CD4-positive, alpha-beta T cell treated with Interferon gamma for 1 hour (primary cell): ENCODE measurements at places on chromosomes 5 and 9.

DNA sequence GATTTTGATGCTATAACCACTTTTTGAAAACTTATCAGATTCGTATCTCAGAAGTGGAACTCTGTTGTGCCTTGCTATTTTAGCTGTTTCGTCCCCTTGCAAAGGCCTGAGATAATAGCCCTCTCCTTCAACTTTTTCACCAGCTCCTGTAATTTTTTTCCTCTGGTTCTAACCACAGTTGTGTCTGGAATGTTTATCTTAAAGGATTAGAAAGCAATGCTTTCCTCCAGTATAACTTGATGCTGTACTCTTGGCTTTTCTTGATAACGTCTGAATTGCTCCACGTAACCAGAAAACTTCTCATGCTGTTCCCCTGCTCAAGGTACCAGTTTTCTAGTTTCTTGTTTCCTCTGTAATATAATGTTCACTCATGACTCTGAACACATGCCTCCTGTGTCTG is 209.4 kb downstream of the DTWD2 start:
- no peak for DNase-seq

DNA sequence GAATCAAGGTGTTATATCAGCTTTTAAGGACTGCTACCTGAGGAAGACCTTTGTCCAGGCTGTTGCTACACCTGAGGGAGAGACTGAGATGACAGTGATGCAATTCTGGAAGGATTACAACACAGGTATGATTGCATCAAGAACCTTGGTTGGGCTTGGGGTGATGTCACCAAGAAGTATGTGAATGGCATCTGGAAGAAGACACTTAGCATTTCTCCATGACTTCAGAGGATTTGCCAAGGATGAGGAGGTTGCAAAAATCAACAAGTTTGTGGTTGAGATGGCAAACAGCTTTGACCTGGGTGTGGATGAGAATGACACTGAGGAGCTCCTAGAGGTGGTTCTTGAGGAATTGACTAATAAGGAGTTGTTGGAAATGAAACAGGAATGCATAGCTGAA is 67.9 kb upstream of the PANK3 start:
- no peak for DNase-seq

DNA sequence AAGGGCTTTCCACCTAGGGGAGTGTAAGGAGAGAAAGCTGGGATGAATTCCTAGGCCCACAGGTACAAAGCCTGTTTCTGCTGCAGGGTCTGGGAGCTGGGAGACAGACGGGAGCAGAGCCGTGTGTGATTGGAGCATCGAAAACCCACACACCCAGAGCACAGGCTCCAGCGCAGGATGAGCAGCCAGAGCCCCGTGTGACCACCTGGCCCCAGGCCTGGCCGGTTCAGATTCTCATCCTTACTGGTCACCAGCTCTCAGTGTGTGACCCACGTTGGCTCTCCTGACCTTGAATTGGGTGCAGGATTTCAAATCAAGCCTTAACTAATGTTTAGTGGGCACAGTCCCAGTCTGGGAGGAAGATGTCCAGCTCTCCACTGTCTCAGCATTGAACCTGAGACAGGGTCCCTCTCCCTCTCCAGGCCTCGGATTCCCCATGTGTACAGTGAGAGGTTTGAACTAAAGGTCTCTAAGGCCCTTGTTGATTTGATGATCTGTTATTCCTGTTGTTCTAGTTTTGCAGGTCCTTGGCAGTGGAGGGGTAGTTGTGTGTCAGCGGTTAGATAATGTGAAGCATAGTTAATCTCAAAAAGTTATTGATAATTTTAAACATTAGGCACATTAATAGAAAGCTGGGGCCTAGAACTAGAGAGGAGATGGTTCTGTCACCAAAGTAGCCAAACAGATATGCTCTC is 50.1 kb downstream of the PPARGC1B start:
- DNase-seq = no peak

GRCh38 chr5:142609142-142609541 is 76.7 kb downstream of the FGF1 start:
- no peak for DNase-seq

DNA sequence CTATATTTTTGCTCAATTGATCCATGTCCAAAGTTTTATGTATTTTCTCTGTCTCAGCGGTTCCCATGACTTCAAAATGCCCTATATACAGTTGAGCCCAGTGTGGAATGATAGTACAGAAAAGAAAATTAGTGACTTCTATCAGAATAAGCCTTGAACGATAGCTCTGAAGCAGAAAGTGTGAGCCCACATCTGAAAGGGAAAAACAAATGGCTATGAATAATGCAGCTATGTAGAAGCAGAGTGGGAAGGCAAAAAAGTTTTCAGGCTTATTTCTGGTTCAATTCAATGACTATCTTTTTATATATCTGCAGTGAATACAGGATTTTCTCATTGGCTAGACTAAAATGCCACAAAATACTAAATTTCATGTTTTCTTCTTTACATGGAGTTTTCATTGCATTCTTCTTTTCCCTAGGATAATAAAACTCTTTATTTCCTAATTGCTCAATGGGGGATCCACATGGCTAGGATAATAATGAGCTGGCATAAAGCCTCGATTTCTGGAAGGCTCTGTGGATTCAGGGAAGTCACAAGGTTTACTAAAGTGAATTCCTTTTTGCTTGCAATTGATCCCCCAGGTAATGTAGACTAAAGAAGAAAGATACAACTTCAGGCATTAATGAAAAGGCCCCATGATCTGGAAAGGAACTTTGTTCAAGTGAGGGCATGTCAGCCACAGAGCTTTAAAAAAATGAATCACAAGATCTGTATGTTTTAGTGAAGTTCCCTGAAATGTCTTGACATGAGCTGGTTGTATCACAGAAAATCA is 377.0 kb upstream of the RIOK2 start:
- DNase-seq = no peak

- DNase-seq = no peak
These were observed 6.8 kb downstream of the INVS start for GRCh38 chr9:100105861-100106260.

GRCh38 chr5:126575644-126576043 is 19.4 kb downstream of the ALDH7A1 start:
- no peak for DNase-seq

- DNase-seq = no peak
These were observed 86.7 kb upstream of the TAS2R1 start for GRCh38 chr5:9716838-9717281.

DNA sequence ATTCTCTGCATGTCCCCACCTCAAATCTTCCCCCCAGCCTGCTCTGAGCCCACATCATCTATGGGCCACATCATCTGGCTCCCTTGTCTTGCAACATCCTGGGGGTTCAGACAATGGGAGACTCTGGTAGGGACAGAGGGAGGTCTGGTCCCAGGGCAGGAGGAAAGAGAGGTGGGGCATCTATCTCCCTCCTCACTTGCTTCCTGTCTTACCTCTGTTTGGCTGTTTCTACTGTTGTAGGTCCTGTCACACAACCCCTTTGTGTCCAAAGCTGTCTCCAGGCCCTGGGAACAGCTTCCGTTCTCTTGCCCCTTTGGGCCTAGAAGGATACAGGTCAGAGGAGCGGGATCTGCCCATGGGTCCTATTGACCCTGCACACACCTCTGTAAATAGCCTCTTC is 227.2 kb downstream of the NSG2 start:
- DNase-seq = no peak

GRCh38 chr5:472076-472655 is 29.2 kb downstream of the EXOC3 start:
- no peak for DNase-seq

GRCh38 chr5:61869333-61869732 is 436.7 kb upstream of the KIF2A start:
- DNase-seq = no peak

DNA sequence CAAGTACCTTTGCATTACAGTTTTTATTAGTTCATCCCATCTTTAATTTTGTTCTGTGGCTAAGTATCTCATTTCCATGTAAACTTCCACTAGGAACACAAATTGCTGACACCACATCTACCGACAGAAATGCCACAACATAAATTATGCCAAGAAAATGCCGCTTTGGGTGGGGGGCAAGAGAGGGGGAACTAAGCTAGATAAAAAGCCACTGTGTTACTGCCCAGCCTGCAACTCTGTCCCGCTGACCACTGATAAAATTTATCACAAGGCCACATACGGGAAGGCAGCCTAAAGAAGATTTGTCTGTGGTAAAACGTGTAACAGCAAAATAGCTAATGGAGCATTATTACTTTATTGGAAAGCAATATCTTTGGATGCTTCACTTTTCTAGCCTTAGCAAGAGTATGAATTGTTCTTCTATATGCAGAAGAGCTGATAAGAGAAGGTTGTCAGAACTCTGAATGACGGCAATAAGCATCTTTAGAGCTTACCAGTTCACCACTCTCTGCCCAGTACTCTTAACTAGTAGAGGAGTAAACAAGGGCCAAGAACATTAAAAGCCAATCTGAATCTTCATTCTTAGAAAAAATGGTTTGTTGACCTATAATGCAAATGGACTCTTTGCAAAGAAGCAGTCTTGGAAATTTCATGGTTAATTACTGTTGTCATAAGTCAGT is 172.2 kb upstream of the MEF2C start:
- DNase-seq = no peak

GRCh38 chr5:177302354-177303110 is 987 bp downstream of the RAB24 start:
- no peak for DNase-seq

DNA sequence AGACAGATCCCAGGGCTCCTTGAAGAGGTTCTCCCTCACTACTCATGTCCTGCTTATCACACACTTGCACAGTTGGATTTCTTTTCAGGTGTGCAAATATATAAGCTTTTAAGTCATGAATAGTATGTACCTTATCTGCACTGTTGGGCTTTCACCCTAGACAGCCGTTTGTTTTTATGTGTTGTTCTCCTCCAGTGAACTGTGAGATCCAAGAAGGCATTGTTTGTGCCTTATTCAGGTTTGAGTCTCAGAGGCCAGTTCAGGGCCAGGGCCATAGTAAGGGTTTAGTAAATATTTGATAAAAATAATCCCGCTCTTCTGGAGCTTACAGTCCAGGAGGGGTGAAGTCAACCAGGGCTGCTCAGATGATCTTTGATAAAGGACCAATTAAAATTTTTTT is 480.0 kb downstream of the TMEM38B start:
- DNase-seq = no peak

DNA sequence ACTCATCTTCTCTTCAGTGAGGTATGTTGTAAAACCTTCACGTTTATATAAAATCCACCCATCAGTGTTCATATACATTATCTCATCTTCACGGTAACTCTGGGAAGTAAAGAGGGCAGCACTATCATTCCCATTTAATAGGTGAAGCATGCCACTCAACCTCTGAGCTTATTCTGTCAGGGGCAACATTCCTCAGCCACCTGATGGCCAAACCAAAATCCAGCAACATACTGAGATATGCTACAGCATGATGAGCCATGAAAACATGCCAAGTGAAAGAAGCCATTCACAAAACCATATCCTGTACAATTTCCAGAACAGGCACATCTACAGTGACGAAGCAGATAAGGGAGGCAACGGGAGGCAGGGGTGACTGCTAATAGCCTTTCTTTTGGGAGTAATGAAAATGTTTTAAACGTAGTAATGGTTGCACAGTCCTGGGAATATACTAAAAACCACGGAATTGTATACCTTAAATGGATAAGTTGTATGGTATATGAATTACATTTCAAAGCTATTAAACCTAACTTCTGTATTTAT is 167.4 kb downstream of the TSSK1B start:
- no peak for DNase-seq

- no peak for DNase-seq
These were observed 42.1 kb downstream of the WDR41 start for GRCh38 chr5:77449981-77450380.

GRCh38 chr5:45402804-45403455 is 293.2 kb downstream of the HCN1 start:
- no peak for DNase-seq

DNA sequence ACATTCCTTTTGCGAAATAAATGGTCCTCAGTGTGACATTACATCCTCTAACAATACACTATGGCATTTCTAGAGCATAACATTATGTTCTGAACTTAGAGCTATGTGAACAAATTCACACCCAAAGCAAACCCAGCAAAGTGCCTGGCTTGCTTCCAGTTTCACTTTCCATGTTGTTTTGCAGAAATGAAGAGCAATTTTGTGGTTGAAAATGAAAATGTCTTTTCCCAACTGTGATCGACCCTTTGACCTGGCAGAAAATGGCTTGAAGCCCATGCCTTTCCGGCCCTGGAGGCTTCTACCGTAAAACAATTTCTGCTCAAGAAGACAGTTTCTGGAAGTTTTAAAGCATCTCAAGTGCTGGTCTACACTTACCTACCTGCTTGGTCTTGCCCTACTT is 344.7 kb upstream of the RGMB start:
- no peak for DNase-seq

- no peak for DNase-seq
These were observed 149.5 kb upstream of the DHFR start for GRCh38 chr5:80804332-80804731.

DNA sequence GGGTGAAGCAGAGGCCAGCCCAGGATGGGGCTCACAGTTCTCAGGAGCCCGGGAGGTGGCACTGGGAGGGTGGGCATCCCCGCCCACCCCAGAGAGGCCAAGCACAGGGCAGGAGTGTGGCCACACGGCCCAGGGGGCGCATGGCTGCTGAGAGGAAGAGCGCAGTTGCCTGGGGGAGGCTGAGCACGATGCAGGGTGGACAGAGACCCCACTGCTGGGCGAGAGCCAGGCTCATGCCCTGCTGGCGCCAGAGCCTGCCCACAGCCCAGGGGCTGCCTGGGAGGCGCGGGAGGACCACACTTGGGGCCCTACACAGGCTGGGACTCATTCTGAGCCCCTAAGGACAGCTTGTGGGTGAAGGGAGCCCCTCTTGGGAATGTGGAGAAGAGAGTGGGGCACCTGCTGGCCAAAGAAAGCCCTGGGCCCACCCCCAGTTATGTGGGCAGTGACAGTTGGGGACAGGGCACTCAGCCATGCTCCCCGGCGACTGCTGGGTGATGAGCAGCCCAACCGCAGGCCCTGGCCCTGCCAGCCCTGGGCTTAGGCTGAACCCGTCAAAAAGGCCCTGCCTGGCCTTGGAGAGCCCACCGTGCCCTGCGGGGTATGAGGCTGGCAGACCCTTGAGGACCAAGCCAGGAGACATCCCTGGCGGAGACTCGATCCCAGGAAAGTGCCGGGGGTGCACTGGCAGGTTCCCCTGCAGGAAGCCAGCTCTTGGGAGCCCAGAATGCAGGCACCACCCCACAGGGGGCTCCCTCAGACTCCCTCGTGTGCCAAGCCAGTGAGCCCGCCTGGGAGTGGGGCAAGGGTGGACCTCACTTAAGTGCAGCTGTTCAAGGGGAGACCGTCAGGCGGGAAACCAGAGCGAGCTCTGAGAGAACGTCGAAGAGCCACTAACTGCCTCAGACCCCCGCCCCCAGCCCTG is 21.6 kb upstream of the CAMSAP1 start:
- DNase-seq = no peak

DNA sequence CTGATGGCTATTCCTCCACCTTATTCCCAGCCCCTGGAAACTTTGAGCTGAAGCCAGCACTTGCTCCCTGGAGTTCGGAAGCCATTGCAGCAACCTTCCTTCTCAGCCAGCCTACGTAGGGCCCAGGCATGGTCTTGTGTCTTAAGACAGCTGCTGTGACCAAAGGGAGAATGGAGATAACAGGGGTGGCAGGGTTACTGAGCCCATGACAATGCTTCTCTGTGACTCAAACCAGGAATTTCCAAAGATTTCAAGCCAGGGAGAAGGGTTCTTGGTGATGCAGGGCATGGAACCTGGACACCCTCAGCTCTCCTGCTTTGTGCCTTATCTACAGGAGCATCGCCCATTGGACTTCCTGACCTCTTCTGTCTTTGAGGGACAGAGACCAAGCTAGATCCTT is 12.2 kb downstream of the SLC31A2 start:
- no peak for DNase-seq

- DNase-seq = no peak
These were observed 490.7 kb upstream of the PTPRD start for GRCh38 chr9:11103525-11103924.

- DNase-seq = no peak
These were observed 18.9 kb upstream of the MOCS2 start for GRCh38 chr5:53128481-53128880.

GRCh38 chr5:82332886-82333615 is 54.9 kb upstream of the RPS23 start:
- no peak for DNase-seq
